H4 (cell line): ENCODE measurements at places on chromosomes 3 and 15. TPM values are rescaled to one million over a fixed set of nuclear protein-coding genes. Genes with fewer than 3 reads are reported as not detected.

ROBO1 gene
- 22.8 and 24.7 TPM in 2 replicates for total RNA-seq

GRCh38 chr3:162096874-162097273, 600.3 kb downstream of the OTOL1 start:
- DNase-seq = no peak

DNA sequence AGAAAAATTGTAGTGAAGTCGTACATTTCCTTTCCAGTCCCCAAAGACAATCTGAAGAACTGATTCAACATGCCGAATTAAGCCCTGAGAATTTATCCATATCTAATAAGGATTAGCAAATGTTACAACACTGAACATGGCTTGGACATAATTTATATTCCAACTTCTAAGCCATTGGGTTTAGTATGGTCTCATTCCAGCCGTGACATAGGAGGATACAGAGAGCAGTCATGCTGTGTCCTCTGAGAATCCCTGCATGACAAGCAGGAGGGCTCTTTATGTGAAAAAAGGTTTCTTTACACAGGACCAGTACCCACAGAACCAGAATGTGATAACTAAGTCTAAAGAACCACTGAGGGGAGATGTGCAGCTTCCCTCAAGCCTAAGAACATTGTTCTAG, 231.9 kb upstream of the WNT5A start:
- DNase-seq = no peak

DNA sequence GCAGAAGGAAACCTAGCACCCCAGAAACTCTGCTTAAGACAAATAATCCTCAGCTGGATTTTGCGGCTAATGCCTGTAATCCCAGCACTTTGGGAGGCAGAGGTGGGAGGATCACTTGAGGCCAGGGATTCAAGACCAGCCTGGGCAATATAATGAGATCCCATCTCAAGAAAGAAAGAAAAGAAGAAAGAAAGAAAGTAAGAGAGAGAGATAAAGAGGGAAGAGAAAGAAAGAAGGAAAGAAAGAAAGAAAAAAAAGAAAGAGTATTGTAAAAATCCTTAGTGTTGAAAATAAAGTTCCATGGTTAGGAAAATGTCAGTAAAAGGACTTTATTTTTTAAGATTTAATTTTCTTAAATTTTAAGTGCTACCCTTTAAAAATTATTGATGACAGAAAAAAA, 54.9 kb upstream of the LRRFIP2 start:
- DNase-seq = no peak

DNA sequence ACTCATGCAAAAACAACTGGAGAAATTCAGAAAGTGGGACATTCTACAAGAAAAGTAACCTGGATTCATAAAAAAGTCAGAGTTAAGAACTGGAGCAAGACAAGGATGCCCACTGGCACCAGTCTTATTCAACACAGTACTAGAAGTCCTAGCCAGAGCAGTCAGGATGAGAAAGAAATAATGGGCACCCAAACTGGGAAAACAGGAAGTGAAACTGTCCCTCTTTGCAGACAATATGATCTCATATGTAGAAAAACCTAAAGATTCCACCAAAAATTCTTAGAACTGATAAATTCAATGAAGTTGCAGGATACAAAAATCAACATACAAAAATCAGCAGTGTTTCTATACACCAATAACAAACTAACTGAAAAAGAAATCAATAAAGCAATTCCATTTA, 37.4 kb downstream of the TXNRD3 start:
- no peak for DNase-seq

LRTM1 gene
- not detected in 2 replicates for total RNA-seq

DNA sequence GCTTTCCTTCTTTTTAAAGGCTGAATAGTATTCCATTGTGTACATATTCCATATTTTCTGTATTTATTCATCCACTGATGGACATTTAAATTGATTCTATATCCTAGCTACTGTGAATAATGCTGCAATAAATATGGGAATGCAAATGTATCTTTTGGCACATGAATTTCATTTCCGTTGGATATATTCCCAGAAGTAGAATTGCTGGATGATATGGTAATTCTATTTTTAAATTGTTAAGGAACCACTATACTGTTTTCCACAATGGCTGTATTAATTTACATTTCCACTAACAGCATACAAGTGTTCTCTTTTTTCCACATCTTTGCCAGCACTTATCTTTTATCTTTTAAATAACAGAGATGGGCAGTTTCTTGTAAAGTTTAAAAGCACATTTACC, 302.7 kb downstream of the CTNNB1 start:
- DNase-seq = no peak

DNA sequence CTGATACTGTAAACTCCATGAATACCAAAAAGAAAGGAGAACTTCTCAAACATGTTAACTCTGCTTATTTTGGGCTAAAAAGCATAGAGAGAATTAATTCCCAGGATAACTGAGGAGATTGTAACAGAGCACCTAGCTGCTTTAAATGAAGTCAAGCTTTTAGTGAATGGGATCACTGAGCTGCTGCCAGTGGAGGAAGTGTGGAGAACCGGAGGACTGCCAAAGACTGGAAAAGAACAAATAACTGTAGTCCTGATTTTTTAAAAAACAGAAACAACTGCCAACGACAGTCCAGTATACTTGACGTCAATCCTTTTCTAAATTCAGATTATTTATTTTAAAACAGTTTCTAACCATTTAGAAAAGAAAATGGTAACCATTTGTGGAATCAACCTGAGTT, 3.3 kb downstream of the C3orf70 start:
- DNase-seq = no peak

DNA sequence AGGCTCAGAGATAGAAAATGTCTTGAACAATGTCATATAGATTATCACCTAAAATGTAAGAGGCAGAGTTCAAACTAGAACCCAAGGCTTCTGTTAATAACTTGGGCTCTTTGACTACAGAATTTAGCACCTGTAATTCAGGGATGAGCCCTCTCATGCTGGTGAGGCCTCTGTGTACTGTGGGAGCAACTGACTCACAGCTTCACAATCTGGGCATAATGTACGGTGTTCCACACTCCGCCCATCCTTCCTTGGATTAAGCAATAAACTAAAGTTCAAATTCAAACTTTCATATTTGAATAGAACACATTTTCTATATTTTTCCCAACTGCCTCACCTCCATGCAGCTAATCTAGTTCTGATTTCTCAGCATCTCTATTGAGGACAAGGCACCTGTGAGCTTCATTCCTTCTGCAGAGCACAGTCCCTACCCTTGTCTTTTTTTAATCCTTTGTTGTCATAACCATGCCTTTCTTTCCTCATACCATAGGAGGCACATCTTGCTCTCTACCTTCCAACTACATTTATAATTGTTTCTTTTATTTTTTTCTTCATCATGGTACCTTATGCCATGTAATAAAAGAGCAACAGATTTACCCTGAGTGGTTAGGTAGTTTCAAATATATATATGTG, 392.1 kb downstream of the NLGN1 start:
- no peak for DNase-seq

GRCh38 chr3:47512416-47513124, 942 bp downstream of the ELP6 start:
- no peak for DNase-seq

CD80 gene
- total RNA-seq = not detected in 2 replicates

GRCh38 chr3:15800327-15800726, 2.5 kb upstream of the ANKRD28 start:
- no peak for DNase-seq

GOLGA8Q gene
- 0.58 TPM in 1 of 2 replicates, not detected in the other for total RNA-seq

DNA sequence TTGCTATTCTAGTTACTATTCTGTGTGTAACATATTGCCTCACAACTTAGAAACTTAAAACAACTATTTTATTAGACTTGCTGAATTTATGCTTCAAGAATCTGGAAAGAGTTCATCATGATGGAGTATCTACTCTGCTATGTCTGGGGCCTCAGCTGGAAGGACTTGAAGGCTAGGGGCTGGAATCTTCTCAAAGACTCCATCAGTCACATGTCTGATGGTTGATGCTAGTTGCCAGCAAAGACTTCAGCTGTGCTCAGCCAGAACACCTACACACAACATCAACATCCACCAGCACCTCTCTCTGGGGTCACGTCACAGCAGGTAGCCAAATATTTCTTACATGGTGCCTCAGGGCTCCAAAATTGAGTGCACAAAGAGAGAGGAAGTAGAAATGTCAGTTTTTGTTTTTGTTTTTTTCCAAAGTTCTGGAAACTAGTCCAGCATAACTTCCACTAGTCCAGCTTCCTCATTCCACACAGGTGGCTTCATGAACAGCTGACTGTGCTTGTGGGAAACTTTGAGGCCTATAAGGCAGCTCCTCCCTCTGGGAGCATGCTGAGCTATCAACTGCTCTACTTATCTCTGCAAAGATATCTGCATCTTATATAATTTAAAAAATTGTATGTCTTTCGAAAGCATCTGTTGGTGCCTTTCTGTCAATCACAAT, 325.4 kb upstream of the AGTR1 start:
- peak; percentile 11 for DNase-seq

GRCh38 chr15:100867433-100867832, 12.2 kb upstream of the ALDH1A3 start:
- DNase-seq = no peak

SERPINI1 gene
- total RNA-seq = 11.6 and 15.4 TPM in 2 replicates

DNA sequence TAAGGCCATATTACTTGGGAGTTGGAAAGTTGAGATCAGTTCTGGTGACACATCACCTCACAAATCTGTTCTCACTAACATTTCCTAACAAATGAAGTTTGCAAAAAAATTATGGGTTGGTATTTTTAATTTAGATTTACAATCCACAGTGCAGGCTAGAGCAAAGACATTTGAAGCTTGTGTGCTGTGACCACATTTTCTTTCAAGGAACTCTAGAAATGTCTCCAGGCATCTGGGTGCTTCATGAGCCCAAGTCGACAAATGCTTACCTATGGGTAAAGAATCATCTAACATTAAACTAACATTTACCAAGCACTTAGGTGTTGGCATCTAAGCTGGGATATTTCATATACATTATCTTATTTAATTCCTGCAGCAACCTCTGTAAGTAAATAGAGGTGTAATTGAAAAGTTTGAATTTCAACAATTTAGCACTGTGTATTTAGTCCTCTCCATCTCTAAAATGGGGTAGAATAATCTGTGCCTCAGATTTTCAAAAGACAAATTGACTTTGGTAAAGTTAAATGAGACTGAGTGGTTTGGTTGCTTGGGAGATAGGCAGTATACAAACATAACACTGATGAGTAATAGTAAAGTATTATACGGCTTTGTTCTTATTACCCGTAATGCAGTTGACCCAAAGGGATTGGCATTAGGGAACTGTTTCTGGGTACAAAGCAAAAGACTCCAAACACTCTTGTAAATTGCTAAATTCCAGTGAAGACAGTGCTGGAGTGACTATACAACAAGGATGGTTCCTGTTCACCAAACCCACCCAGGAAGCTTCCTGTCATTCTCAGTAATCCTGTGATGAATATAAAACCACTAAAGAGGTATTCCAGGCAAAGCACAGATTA, 162.5 kb downstream of the TPRG1 start:
- DNase-seq = peak; percentile 38

SLC6A1 gene
- not detected in 2 replicates for total RNA-seq

PEX11A gene
- total RNA-seq = 7.2 and 13.3 TPM in 2 replicates

- no peak for DNase-seq
These were observed 15.2 kb upstream of the PIK3R4 start for GRCh38 chr3:130761730-130762311.

DNA sequence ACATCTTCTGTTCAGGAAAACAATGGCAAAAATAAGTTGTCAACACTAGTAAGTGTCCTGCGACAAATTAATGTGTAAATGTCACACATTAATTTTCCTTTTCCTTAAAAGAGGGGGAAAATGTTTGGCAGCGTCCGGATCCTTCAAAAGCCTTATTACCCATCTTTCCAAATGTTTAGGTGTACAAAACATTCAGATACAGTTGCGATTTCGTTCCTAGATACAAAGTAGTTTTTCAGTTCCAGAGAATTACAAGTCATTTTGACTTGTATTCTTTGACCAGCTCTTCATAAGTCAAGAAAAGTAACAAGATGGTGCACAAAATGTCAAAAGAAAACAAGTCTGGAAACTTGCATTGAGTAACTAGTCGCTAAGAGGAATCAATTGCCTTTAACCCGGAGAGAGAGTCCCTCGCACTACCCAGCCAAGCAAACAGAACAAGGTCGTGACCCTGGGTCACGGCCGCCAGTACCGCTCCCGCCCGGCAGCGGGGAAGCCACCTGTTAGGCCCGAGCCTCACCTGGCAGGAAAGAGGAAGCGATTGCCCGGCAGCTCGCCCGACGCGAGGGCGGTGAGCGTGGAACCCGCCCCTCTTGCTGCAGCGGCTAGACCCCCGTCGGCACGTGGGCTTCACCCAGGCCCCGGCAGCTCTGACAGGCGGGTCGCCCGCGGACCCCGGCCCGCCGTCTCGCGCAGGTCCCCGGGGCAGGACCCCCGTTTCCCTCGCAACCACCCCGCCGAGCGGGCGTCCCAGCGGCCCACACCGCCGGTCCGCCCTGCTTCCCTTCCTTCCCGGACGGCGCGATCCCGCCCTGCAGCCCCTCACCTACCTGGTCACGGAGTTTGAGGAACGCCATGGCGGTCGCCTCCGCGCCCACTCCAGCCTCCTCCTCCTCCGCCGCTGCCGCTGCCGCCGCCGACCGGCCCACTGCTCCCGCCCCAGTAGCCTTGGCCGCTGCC, 61.0 kb upstream of the ANKRD28 start:
- no peak for DNase-seq

ATP13A4 gene
- 0.02 TPM in 1 of 2 replicates, not detected in the other for total RNA-seq

MYRIP gene
- not detected in 2 replicates for total RNA-seq

GRCh38 chr3:189625071-189625470, 6.1 kb upstream of the TP63 start:
- DNase-seq = no peak

HDGFL3 gene
- 37.5 and 40.6 TPM in 2 replicates for total RNA-seq

- peak; percentile 25 for DNase-seq
These were observed 71.4 kb upstream of the ROPN1 start for GRCh38 chr3:124063197-124063909.

DNA sequence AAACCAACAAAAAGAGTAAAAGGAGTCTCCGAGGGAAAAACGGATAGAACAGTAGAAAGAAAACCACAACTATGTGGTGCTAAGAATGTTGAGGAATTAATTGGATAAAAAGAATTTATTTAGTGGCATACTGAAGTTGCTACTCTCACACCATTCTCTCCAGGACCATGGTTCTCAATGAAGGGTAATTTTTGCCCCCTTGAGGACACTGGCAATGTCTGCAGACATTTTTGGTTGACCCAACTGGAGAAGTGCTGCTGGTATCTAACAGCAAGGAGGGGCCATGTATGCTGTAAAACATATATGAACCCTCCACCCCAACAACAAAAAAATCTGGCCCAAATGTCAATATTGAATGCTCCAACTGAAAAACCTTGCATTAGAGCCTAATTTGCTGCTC, 85.9 kb upstream of the CSPG5 start:
- no peak for DNase-seq

DNA sequence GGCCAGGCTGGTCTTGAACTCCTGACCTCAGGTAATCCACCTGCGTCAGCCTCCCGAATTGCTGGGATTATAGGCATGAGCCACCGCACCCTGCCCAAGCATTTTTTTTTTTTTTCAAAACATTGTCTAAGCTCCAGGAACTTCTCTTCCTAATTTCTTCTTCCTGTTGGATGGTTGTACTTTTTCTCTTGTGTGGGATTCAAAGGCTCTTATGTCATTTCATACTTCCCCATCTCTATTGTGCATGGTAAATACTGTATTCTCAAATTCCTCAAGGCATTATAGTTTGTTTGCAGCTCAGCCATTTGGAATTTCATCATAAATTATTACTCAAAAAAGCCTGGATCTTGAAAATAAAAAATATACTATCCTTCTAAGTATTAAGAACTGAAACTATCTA, 199.1 kb upstream of the GADL1 start:
- no peak for DNase-seq

HEXA gene
- total RNA-seq = 88.2 and 93.0 TPM in 2 replicates

- peak; percentile 91 for DNase-seq
These were observed 6.8 kb downstream of the BCL6 start for GRCh38 chr3:187738331-187739093.

MYO5C gene
- total RNA-seq = 0.06 and 0.29 TPM in 2 replicates

GRCh38 chr3:149449182-149449581, 25.3 kb upstream of the TM4SF4 start:
- no peak for DNase-seq

TRANK1 gene
- 9.7 and 11.4 TPM in 2 replicates for total RNA-seq
